ENCODE measurements at places on chromosomes 3 and 15.

DNA sequence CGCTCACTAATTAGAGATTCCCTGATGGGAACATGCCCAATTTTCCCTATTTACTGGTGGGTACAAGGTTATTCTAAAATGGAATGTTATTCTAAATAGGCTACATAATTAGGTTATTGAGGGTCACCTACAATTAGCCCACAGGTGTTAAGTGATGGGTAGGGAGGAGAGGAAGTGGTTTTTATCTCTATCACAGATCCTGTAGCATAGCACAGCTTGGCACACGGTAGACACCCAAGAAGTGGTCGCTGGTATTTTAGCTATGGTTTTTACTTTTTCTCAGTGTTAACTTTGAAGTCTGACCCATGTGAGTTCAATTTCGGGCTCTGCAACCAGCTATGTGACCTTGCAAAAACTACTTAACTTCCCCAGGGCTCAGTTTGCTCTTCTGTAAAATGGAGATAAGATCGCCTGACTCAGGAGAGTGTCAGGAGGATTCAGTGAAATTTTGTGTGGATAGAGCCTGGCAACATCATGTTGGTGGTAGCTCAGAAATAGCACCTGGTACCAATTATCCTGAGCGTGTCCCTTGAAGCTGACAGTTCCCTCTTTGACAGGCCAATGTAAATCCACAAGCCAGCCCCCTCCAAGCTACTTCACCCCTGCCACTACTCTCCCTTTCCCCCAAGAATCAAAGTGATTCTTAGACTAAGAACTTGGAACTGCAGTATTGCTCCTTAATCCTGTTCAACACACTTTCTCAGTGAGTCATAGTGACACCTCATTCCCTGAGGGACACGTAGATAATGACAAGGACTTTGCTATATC, 8.7 kb upstream of the LMCD1 start:
- no peak for DNase-seq

GRCh38 chr3:133384331-133385027, 15.4 kb upstream of the BFSP2 start:
- no peak for DNase-seq

- DNase-seq: no peak
Observed at GRCh38 chr3:185175370-185175987, 22.6 kb upstream of the C3orf70 start.

DNA sequence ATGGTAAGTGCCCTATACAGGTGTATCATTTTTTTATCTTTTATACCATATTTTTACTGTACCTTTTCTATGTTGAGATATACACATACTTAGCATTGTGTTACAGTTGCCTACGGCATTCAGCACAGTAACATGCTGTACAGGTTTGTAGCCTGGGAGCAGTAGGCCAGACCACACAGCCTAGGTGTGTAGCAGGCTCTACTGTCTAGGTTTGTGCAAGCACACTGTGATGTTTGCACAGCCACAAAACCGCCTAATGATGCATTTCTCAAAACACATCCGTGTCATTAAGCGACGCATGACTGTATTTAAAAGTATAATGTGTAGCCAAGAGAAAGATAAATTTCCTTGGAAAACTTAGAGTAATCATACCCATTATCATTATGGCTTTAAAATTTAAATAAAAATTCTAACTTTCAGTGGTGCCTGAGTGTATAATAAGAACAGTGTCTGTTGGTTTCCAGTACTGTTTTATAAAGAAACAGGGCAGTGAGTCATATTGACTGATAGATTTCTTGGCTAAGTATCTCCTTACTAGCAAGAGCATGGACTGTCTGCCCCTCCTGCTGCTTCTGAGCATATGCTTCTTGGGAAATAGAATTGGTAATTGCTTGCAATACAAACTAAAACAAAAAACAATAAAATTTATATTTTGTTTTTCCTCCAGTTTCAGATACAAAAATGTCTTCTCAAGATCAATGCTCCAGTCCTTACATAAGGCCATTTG, 18.3 kb downstream of the CALML4 start:
- DNase-seq: no peak

- no peak for DNase-seq
Observed at GRCh38 chr3:3801494-3801841, 2.2 kb downstream of the LRRN1 start.

DNA sequence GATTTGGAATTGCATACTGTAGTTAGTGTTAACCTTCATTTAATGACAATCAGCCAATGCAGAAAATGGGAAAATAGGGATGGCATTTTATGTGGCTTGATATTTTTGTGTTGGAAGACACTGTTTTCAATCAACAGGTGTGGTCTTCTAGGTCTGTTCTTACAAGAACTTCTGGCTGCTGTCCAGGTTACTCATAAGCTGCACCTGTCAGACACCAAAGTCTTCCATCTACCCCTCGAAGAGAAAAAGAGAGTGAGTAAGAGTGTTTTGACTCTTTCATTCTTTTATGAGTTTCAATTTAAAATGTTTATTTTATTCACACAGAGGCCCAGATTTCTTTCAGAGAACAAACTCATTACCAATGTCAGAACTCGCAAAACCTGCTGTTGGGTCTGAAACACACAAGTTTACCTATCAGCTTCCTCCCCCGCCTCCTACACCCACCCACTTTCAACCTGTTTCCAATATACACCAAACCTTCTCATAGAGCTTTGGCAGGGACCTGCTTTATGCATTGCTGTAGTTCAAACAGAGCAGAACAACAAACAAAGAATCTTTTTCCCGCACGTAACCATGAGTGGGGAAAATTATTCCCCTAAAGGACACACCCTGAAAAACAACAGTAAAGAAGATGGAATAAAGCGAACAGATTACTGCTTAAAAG, 767.7 kb upstream of the ALCAM start:
- DNase-seq: no peak

GRCh38 chr15:82140886-82141285, 95.1 kb upstream of the MEX3B start:
- no peak for DNase-seq

GRCh38 chr15:35757361-35757760, 211.4 kb upstream of the DPH6 start:
- no peak for DNase-seq

- DNase-seq: no peak
Observed at GRCh38 chr3:1726741-1727140, 371.9 kb upstream of the CNTN4 start.

DNA sequence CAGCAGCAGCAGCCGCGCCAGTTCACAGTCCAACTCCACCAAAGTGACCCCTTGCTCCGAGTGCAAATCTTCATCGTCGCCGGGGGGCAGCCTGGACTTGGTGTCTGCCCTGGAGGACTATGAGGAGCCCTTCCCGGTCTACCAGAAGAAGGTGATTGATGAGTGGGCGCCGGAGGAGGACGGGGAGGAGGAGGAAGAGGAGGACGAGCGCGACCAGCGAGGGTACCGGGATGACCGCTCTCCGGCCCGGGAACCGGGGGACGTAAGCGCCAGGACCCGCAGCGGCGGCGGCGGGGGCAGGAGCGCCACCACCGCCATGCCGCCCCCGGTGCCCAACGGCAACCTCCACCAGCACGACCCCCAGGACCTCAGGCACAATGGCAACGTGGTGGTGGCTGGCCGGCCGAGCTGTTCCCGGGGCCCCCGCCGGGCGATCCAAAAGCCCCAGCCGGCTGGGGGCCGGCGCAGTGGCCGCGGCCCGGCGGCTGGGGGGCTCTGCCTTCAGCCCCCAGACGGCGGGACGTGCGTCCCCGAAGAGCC, 224.1 kb upstream of the IL12A start:
- no peak for DNase-seq

DNA sequence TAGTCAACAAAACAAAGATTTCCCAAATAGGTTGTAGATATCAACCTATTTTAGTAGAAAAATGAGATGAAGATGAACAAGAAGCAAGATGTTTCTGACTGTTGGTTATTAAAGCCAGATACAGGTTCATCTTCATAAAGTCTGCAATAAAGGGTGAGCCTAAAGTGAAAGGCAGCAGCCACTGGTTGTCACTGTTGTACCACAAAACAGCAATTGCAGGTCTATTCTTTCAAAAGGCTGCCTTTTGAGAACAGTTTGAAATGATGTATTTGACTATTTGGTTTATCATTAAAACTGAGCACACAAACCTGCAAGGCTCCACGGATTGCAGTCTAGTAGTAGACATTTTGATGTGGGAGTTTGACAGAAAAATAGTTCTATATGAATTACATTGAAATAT, 543.4 kb downstream of the GBE1 start:
- DNase-seq: no peak

DNA sequence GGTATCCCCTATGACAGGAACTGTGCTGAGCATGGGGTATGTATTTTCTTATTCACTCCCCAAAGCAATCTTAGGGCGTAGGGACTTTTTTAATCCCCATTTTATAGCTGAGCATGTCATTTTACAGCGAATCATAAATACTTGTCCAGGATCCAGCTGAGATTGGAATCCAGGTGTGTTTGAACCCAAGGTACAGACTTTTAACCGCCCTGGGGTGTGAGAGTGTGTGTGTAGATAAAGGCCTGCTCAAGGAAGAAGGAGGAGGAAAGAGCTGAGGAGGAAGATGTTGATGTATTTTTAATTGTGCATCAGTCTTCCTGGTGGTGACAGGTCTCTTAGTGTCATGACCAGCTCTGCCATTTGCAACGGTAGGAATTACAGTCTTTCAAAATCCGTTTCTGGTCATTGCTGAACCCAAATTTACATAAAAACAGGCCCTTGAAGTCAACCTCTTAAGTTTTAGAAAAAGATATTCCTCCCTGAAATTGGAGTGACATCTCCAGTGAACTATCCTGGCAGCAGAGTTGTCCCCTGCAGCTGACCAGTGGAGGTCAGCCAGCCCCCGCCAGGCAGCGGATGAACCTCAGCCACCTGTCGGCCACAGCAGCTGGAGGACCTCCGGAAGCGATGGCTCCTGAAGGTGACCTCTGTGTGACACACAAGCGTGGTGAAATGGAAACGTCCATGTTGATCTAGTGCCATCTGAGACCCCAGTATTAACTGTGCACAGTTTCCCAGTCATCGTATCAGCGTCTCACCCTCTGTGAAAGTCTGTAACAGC, 92.8 kb upstream of the MITF start:
- no peak for DNase-seq

GRCh38 chr3:121152573-121152972, 244.6 kb downstream of the STXBP5L start:
- DNase-seq: no peak

- no peak for DNase-seq
Observed at GRCh38 chr3:89395456-89395855, 288.0 kb downstream of the EPHA3 start.

GRCh38 chr3:141275973-141276372, 44.3 kb downstream of the PXYLP1 start:
- DNase-seq: no peak

- DNase-seq: no peak
Observed at GRCh38 chr15:82838096-82838735, 28.8 kb downstream of the WHAMM start.

DNA sequence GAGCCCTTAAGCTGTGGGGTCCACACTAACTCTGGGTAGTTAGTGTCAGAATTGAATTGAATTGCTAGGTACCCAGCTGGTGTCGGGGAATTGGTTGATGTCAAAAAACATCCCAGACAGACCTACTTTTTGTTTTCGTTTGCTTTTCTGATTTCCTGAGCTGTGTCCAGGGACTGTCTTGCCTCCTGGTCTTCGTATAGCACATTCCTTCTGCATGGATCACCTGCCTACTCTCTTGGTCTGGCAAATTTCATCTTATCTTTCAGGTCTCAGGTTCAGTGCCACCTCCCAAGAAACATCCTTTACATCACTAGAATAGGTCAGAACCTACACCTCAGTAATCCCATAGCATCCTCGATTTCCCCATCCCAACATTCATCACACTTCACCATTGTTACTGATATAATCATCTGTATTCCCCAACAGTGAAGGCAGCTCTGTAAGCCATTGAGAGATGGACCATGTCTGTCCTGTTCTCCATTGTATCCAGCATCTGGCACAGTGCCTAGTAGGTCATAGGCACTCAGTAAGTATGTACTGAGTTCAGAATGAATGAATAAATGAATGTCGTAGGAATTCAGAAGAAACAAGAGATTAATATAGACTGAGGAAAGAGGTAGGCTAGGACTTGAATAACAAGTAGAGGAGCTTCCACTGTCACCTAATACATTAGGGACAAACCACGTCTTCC, 81.2 kb downstream of the ANP32A start:
- DNase-seq: no peak

- DNase-seq: no peak
Observed at GRCh38 chr3:4831580-4831950, 147.7 kb upstream of the BHLHE40 start.

DNA sequence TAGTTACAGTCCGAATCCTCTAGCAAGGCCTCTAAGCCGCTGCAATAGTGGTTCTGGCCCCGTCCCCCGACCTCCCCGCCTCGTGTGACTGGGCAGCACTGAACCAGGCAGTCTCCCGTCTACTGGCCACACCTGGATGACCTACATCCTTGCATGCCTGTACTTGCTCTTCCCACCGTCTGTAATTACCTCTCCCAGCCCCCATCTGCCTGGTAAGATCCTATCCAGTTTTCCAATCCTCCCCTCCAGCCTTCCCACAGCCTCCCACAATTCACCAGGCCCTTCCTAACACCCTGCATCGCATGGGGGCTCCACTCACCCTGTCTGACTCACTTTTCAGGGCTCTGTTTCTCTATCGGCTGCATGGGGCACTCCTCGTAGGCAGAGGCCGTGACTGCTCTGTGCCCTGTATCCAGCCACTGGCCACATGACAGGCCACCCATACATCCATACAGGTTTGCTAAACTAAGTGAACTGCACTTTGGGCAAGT, 32.8 kb downstream of the XXYLT1 start:
- no peak for DNase-seq

GRCh38 chr3:79263423-79263822, 504.4 kb downstream of the ROBO1 start:
- DNase-seq: no peak

DNA sequence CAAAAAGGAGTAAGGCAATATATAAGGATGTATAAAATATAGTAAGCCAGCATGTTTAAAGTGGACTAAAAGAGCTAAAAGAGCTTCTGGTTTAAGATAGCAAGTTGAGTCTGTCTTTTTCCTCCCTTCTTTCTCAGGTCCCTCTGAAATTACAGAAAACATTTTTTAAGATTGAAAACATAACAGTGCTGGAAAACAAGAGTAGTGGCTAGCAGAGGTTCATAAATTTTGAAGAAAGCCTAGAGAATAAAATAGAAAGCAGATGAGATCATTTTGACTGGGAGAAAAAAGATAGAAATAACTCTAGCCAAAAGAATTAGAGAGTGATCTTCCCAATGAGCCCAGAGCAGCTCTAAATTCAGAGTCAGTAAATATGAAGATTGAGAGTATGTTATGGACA, 41.9 kb downstream of the ATP8B4 start:
- DNase-seq: no peak

Measured in stimulated activated CD8-positive, alpha-beta memory T cell treated with anti-CD3 and anti-CD28 coated beads, Interleukin-4, amount 100 ng/mL, for 1 hour (primary cell).